ENCODE measurements at places on chromosomes 7 and 10. TPM values are rescaled to one million over a fixed set of nuclear protein-coding genes. Genes with fewer than 3 reads are reported as not detected.

Gene TMEM130
- 0.39 TPM for total RNA-seq

DNA sequence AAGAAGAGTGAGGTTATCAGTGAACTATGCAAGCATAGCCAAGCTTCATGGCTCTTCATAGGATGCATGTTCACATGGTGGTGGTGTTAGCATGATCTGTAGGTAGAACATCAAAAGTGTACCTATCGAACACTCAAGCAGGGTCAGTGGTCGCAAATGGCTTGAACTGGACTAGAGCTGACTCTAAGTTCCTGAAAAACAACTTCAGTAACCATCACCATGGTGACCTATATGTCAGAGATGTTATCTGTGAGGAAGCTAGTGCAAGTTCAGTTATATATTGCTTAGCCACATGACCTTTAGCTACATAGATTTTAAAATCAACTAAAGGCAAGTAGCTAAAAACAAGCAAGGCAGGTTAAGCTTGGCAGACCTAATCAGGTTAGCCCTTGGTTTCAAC is 163.1 kb upstream of the AGR3 start:
- no peak overlapping the region for H3K4me3 ChIP-seq
- no peak overlapping the region for H3K27ac ChIP-seq

GRCh38 chr10:114305521-114305925 is 66.5 kb downstream of the VWA2 start:
- DNase-seq, result no peak
- H3K4me1 ChIP-seq, result peaks cover 13% of the 10 kb centered on the region
- no peaks in the 10 kb centered on the region for H3K27me3 ChIP-seq
- no peaks in the 10 kb centered on the region for H3K36me3 ChIP-seq
- no peak overlapping the region for H3K4me3 ChIP-seq

DNA sequence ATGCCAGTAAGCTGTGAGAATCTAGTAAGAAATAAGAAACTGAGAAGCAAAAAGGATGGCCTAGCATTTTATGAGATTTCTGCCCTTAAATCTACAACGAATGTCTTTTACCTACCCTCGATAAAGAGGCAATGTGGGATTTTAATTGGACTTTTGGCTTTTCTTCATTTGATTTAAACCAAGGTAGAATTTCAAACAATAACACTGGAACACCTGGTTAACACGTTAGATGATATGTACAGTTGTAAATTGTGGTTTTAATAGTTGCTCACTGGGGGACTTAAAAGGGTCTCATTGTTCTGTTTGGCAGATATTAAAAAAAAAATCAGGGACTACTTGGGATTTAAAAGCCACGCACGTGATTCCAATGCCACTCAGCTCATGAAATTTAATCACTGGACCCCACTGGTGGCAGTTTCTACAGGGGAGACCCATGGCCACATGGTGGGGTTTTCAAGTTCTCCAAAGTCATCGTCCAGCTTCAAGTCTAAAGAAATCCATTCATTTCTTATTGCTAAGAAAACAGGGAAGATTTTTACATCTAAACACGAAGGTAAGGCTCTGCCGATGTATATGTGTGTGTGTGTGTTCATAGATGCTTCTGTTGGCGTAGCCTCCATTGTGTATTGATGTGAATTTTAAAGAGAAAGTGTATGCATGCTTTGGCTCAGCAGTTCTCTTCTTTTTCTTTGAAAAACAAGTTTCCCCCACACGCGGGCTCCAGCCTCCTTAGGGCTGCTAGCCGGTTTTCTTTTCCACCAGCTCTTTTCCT is 588.6 kb upstream of the MKI67 start:
- no peak overlapping the region for H3K27ac ChIP-seq
- DNase-seq, result no peak
- peaks cover 5% of the 10 kb centered on the region for H3K27me3 ChIP-seq
- H3K4me1 ChIP-seq, result no peaks in the 10 kb centered on the region
- H3K4me3 ChIP-seq, result no peak overlapping the region
- H3K36me3 ChIP-seq, result no peaks in the 10 kb centered on the region

Gene NKX2-3
- total RNA-seq, result not detected

Gene FAM237B
- total RNA-seq, result not detected

DNA sequence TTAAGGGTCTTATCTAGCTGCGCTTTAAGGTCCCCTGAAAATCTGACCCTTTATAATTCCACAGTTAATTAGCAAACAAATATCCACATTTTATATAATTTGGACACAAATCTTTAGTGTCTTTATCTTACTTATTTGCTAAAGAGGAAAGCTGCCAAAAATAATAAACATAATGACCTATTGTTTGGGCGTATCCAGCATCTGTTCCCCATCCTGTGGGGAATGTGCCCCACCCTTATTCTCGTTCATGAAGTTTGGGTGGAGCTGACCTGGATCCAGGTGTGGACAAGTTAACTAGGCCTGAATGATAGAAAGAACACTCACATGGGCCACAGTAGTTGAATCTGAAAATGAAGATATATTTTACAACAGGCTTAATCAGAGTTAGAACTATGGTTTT is 218.3 kb downstream of the CRPPA start:
- no peak for DNase-seq
- no peaks in the 10 kb centered on the region for H3K4me1 ChIP-seq
- H3K27ac ChIP-seq, result no peak overlapping the region
- H3K36me3 ChIP-seq, result no peaks in the 10 kb centered on the region

GRCh38 chr10:30853066-30853465 is 178.6 kb downstream of the ZNF438 start:
- no peak for DNase-seq
- H3K27ac ChIP-seq, result no peak overlapping the region
- no peak overlapping the region for H3K4me3 ChIP-seq
- no peaks in the 10 kb centered on the region for H3K36me3 ChIP-seq

GRCh38 chr10:94013331-94013760 is 19.6 kb downstream of the PLCE1 start:
- H3K4me3 ChIP-seq, result no peak overlapping the region
- no peaks in the 10 kb centered on the region for H3K36me3 ChIP-seq
- peaks cover 4% of the 10 kb centered on the region for H3K27me3 ChIP-seq
- H3K27ac ChIP-seq, result no peak overlapping the region

Gene ANKRD7
- total RNA-seq, result not detected

GRCh38 chr10:81013771-81014170 is 476.1 kb downstream of the SH2D4B start:
- DNase-seq, result no peak
- no peak overlapping the region for H3K4me3 ChIP-seq
- no peaks in the 10 kb centered on the region for H3K36me3 ChIP-seq

GRCh38 chr7:100544386-100544785 is 5.4 kb downstream of the AGFG2 start:
- H3K36me3 ChIP-seq, result peaks cover 8% of the 10 kb centered on the region
- H3K4me3 ChIP-seq, result peak overlapping the region; percentile 17
- DNase-seq, result no peak

DNA sequence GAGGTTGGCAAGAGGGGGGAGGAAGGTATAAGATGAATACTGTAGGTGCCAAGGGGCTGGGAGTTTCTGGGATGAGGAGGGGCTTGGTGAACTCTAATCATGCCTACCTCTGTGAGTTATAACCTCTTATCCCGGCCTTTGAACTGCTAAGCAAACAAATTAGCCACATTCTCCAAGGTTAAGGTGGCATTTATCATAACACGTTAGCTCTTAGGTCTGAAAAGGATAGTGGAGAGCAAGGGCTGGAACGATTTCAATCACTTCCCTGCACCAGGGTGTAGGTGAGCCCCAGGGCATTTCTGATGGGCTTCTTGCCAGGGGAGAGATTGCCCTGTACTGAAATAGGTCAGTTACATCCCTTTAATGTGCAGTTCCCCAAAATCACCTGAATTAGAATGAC is 28.6 kb upstream of the DMBT1 start:
- H3K27ac ChIP-seq, result no peak overlapping the region
- no peak overlapping the region for H3K4me3 ChIP-seq
- no peaks in the 10 kb centered on the region for H3K27me3 ChIP-seq
- no peak for DNase-seq
- H3K36me3 ChIP-seq, result no peaks in the 10 kb centered on the region

Gene MYL7
- total RNA-seq, result not detected

DNA sequence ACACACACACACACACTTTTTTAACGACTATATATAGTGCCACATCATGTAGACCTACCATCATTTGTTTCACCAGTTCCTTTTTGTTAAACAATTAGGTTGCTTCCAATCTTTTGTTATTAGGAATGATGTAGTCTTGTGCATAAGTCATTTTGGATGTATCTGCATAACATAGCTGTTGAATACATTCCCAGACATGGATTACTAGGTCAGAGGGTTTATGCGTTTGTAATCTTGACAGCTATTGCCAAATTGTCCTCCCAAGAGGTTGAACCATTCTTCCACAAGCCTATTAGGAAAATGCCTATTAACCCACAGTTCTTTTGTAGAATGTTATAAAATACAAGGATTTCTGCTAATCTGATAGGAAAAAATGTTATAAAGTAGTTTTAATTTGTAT is 87.3 kb downstream of the PALS2 start:
- no peak overlapping the region for H3K4me3 ChIP-seq
- no peaks in the 10 kb centered on the region for H3K27me3 ChIP-seq
- DNase-seq, result no peak
- H3K4me1 ChIP-seq, result no peaks in the 10 kb centered on the region
- no peaks in the 10 kb centered on the region for H3K36me3 ChIP-seq

DNA sequence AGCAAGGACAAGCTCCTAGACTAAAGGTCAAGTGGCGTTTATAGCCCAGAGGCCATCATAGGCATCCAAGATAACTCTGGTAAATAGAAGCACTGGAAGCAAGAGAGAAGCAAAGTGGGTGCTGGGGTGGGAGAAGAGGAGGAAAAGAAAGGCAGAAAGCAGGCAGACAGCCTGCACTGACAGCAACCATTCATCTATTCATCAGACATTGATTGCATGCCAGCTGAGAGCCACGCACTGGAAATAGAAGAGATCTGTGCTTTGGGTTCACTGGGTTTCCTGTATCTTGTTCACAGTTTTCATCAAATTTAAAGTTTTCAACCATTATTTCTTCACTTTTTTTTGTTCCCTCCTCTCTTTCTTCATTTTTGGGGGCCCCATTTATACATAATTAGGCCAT is 4.7 kb upstream of the SLIT1 start:
- peaks cover 23% of the 10 kb centered on the region for H3K27me3 ChIP-seq
- H3K4me3 ChIP-seq, result no peak overlapping the region
- peaks cover 3% of the 10 kb centered on the region for H3K4me1 ChIP-seq

DNA sequence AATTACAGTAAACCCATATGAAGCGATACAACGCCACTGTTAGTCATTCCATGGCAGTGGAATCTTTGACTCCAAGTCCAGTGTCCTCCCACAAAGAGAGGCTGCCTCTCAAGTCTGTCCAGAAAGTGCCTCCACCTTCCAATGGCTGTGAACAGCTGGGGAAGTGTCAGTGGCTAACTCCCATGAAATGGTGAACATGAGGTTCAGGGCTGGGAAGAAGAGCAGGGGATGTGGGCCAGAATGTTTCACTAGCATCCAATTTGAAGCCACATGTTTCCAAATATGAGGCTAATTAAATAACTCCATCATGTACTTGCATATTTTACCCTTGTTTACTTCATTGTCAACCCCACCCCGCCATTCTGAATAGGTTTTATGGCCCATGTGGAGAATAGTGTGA is 53.1 kb upstream of the CHST15 start:
- H3K27me3 ChIP-seq, result no peaks in the 10 kb centered on the region
- H3K4me1 ChIP-seq, result no peaks in the 10 kb centered on the region
- no peak overlapping the region for H3K4me3 ChIP-seq
- H3K27ac ChIP-seq, result no peak overlapping the region

DNA sequence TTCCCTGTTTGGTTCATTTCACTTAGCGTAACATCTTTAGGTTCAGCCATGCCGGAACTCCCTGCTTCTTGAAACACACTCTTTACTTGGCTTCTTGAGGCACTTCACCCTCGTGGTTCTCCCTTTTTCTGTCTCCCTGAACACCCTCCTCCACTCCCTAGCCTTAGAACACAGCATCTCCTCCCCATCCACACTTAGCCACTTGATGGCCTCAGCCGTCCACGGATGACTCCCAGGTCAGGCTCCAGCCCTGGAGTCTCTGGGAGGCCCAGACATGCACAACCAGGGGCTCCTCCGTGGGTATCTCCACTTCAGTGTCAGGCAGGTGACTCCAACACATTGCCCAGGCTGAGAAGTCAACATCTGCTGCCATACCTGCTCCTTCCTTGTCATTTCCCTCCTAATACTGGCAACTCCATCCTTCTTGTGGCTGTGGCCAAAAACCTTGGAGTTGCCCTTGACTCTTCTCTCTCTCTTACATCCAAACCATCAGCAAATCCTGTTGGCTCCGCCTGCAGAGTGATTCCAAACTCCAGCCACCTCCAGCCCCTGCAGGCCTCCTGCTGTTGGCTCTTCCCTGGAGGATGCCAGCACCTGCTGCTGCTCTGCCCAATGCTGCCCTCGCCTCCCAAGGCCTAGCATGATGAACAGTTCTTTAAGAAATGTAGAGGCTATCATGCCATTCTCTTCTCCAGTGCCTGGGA is 8.4 kb upstream of the INMT start:
- H3K4me3 ChIP-seq, result no peak overlapping the region
- H3K27ac ChIP-seq, result no peak overlapping the region
- no peak for DNase-seq
- H3K36me3 ChIP-seq, result no peaks in the 10 kb centered on the region
- peaks cover 38% of the 10 kb centered on the region for H3K4me1 ChIP-seq
